NCI-H1092 treated with DMSO at 0.1 percent for 48 hours (cell line): ENCODE measurements at places on chromosomes 12 and 14.

- no peak for DNase-seq
These were observed 5.1 kb upstream of the TMEM179 start for GRCh38 chr14:104609666-104610065.

DNA sequence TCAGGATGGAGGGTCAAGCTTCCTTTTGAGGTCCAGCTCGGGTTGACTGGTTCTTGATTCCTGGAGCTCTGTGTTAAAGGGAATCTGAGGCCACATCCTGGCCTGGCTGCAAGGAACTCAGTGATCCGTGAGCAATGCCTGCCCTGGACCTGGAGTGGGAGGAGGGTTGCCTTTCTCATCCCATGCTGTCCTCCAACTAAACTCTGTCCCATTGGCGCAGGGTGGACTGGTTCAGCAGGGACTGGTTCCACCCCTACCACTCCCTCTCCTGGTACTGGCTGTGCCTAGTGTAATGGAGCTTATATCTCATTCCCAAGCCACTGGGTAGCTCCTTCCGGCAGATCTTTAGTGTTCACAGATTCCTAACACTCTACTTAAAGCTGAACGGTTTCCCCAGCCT is 3.9 kb upstream of the CMKLR1 start:
- DNase-seq = no peak

- no peak for DNase-seq
These were observed 13.5 kb upstream of the GTF2A1 start for GRCh38 chr14:81234278-81234677.

- no peak for DNase-seq
These were observed 90.5 kb upstream of the DNM1L start for GRCh38 chr12:32588604-32589003.

- no peak for DNase-seq
These were observed 27.0 kb downstream of the SINHCAF start for GRCh38 chr12:31298922-31299321.

DNA sequence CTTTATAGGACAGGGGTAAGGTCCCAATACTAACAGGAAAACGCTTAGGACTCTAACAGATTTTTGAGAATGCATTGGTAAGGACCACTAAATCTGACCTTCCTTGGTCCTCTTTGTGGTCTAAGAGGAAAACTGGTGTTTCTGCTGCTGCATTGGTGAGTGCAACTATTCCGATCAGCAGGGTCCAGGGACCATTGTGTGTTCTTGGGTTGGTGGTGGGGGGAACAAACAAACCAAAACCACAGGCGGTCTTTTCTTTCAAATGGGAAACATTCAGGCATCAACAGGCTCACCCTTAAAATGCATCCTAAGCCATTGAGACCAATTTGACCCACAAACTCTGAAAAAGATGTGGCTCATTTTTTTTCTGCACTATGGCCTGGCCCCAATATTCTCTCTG is 20.7 kb downstream of the EPYC start:
- DNase-seq = no peak

DNA sequence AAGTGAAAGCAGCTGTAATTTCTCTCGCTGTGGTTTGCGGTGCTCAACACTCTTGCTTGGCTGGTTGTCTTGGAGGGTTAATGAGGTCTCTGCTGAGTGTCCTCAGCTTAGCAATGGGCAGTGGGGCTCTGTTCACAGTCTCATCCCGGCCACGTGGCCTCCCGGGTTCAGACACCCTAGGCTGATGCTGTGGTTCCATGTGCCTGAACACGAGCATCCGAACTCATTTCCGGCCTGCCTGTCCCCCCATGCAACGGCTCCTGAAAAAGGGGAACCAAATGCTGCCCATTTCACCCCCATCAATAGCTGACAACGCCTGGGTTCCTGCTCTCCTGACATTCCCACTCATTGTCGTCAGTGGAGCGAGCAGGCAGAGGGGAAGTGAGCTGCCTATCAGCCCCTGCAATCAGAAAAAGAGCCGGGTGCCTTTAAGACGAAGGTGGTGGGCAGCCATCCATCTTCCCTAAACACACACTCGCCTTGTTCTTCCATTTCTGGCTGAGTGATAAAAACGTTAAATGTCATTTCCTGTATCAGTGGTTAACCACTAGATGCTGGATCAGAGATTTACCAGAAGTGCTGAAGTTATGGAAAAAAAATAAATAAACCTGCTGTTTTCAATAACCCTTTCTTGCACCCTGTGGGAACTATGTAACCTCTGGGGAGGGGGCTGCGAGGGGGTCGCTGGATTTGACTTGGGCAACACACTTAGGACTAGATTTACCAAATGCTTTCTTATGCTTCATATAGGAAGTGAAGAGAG is 60.3 kb upstream of the BCL2L14 start:
- no peak for DNase-seq

DNA sequence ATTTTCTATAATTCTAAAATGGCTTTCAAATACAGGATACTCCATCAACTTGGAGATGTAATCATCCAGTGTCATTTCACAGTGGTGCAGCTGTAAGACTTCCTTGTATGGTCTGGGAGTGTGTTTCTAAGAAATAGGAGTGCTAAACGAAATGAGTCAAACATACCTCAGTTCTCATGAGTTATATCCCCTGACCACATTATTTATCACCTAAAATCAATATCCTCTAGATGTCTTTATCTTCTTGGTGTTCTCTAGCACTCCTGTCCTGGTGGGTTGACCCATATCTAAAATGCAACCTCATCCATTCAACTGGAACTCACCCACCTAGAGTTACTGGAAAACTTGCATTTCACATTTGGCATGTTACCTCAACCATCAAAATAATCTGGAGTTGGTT is 33.2 kb downstream of the TMEM30B start:
- DNase-seq = no peak

DNA sequence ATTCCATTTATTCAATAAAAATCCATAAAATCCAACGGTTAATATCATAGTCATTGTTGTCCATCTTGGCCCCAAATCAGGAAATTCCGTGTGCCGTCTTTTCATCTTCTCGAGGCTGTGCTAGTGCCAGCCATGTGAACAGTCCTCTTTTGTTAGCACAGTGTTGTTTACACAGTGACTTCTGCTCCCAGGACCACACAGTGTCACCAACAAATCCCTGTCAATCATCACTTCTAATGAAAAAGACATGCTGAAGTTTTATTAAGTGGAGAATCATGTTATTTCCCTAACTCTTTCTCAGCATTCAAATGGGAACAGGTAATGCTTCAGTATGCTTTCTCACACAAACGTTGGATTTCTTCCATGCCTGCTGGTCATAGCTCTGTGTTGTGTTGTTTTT is 1.9 kb upstream of the SLCO1A2 start:
- DNase-seq = no peak
